CD4-positive, alpha-beta T cell treated with Interleukin-15 for 4 hours (primary cell): ENCODE measurements at places on chromosomes 3 and 15.
A peak's percentile ranks its signal among the peaks of the same experiment; 100 is the strongest.

GRCh38 chr15:33313491-33313890 is 2.7 kb downstream of the RYR3 start:
- no peak for DNase-seq

- no peak for DNase-seq
These were observed 69.7 kb upstream of the UBE3A start for GRCh38 chr15:25508369-25509002.

DNA sequence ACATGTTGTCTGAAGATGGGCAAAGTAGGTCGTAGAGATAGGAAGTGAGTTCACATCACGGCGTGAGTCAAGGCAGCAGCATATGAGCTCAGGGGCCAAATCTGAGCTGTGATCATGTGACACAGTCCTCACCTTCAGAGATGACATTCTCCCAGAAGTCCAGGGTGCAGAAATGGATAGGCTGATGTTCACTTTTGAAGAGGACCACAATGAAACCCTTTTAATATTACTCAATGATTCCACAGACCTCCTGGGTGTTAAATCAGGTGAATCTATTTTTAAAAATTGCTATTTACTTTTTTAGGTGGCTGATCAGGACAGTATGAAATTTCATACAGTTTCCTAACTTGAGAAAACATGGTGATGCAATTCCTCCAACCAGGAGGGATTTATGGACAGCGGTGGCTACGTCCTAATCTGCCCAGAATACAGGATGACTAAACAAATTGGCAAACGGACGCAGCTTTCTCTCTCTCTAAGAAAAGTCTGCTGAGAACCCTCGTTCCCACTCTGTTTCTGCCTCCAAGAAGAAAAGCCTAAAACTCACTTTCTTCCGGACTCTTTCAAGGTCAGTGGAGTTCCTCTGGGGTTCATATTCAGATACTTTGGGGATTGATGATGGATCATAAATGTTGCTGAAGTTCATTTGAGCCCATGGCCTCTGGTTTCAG is 34.4 kb downstream of the B3GNT5 start:
- peak; percentile 20 for DNase-seq

DNA sequence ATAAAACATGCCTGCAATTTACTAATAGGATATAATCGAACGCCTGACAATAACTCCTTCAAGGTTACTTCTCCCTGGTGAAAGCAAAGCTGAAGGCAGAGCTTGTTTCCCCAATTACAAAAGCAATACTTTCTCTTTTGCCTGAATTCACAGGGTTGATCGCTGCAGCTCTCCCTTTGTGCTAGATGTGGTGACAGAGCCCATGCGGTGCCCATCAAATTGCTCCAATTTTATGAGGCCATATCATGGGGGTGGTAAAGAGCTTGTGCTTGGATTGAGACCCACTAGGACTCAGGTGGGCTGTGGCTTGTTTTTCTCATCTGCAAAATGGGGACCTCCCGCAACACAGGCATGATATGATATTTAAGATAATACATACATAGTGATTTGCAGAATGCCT is 143.4 kb downstream of the GREM1 start:
- no peak for DNase-seq

- DNase-seq: no peak
These were observed 23.9 kb downstream of the LINGO1 start for GRCh38 chr15:77608774-77609173.

GRCh38 chr3:58205981-58206380 is 4.8 kb downstream of the DNASE1L3 start:
- no peak for DNase-seq

DNA sequence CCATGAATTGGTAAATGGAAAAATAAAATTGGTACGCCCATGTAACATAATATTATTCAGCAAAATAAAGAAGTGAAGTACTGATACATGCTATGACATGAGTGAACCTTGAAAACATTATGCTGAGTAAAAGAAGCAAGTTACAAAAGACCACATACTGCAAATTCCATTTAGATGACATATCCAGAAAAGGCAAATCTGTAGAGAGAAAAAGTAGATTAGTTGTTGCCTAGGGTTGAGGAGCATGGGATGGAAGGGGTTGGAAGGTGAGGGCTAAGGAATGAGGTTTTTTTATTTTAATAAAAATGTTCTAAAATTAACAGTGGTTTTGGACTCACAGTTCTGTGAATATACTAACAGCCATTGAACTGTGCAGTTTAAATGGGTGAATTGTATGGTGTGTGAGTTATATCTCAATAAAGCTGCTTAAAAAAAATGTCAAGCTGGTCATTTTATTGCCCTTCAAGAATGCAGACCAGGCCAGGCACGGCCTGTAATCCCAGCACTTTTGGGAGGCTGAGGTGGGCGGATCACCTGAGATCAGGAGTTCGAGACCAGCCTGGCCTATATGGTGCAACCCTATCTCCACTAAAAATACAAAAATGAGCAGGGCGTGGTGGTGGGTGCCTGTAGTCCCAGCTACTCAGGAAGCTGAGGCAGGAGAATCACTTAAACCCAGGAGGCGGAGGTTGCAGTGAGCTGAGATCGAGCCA is 8.1 kb upstream of the DLG1 start:
- no peak for DNase-seq
